ENCODE measurements at places on chromosomes 12 and 14.

GRCh38 chr14:65242732-65243134 is 140.4 kb upstream of the MAX start:
- no peak for DNase-seq

DNA sequence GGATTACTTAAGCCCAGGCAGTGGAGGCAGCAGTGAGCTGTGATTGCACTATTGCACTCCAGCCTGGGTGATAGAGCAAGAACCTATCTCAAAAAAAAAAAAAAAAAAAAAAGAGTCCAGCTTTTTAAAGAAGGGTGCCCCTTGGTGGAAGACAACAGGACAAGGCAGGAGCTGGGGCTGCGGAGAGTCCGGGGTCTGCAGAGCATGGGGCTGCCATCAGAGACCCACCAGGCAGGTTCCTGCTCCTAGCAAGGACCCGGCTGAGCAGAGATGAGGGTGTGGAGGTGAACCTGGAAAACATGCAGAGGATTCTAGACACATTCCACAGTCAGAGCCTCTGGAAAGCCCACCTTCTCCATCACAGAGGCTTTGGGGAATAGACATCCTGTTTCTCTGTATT is 21.0 kb upstream of the CIPC start:
- DNase-seq: no peak

DNA sequence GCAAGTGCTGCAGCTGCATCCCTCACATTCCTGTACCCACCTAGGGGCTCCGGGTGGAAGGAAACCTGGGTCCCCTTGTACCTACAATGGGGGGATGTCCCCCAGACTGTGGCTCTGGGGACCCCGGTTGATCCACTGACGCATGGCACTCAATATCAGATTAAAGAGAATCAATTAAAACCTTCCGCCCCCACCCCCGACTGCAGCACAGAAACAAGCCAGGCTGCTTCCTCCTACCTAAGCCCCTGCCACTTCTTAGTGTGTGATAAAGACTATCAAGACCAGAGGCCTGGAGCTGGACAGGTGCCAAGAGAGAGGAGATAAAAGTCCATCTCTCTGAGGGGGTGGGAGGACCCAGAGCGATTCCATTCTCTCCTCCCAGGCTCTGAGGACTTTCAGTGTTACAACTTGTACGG is 28.2 kb upstream of the RPLP0 start:
- DNase-seq: no peak

DNA sequence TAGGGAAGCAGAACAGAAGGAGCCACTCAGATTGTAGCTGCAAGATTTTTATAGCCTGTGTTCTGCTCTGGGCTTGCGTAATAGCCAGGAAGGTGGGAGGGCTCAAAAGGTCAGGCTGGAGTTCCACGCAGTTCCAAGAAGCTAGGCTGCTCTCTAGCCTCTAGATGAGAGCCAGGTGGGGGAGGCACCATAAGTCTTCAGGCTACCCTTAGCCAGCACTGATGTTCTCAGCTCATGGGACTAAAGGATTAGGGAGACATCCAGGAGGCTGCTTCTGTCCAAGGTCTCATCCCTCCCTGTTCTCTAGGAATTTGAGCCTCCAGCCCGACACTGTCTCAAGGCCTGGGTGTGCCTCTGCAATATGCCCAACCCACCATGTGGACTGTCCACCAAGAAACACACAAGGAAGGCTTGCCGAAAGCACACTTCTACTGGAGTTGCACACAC is 1.7 kb downstream of the LMBR1L start:
- no peak for DNase-seq

DNA sequence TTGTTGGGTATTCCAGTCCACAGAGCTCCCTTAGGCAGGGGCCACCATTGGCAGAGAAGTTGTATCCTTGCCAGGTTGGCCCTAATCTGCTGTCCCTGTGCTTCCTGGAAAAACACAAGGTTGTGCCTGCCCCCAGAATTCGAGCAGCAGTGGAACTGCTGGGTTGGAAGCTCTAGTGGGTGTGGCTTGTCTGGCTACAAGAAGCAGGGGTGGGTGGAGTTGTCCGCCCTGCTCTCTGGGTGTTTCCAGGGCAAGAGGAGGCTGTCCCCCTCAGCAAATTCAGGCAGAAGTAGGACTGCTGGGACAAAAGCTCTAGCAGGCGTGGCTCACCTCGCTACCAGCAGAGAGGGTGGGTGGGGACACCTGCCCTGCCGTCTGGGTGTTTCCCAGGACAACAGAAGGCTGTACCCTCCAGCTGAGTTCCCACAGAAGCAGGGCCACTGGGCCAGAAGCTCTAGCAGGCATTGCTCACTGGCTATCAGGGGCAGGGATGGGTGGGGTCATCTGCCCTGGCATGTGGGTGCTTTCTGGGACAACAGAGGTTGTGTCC is 72.8 kb upstream of the NPAS3 start:
- no peak for DNase-seq
